ENCODE measurements at places on chromosomes 4 and X.

- no peak for DNase-seq
Observed at GRCh38 chrX:120244395-120244734, 6.2 kb upstream of the ZBTB33 start.

GRCh38 chr4:166658585-166658984, 575.7 kb downstream of the SPOCK3 start:
- no peak for DNase-seq

GRCh38 chrX:112668476-112669409, 11.0 kb downstream of the LHFPL1 start:
- DNase-seq: no peak

DNA sequence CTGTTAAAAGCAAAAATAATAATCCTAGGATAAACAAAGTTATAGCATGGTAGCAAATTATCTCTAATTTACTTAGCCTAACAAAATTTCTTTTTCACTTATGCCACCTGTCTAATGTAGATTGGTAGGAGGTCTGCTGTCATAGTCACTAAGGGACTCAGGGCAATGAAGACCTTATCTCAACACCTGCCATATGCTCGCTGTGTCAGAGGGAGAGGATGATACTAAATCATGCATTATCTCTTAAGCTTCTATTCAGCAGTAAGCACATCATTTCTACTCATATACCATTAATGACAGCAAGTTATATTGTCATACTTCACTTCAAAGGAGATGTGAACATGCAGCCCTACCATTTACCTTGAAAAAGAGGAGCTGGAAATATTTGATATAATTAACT, 44.1 kb downstream of the AFM start:
- DNase-seq: no peak

- DNase-seq: no peak
Observed at GRCh38 chr4:24884902-24885301, 27.9 kb downstream of the CCDC149 start.

- DNase-seq: no peak
Observed at GRCh38 chrX:128616933-128617332, 564.7 kb upstream of the ACTRT1 start.

DNA sequence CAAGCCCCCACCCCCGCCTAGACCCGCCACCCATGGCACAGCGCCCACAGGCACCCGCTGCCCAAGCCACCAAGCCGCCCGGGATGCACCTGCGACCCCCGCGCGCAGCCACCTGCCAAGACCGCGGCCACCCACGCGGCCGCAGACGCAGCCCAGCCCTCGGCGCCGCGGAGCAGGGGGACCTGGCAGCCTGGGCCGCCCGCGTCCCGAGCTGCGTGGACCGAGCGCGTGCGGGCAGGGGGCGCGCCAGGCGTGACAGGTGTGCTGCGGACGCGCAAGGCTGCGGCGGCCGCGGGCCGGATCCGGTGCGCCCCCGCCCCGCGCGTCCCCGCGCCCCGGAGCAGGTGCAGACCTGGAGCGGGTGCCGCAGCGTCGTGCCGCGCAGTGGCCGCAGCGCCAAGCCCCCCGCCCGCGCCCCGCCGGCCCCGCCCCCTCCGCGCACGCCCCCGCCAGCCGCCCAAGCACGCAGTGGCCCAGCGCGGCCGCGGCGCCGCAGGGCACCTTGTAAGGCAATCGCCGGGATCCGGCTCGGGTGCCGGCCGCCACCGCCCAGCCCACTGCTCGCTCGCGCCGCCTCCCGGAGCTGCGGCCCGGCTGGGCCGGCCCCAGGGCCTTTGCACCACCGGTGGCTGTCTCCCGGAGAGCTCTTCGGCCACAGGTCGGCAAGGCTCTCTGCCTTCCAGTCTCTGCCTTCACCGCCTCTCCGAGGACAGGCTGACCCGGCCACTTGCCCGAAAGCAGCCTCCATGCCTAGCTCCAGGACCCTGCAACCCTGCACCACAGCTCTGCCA, at the start of gene PNCK:
Gene PNCK (minus strand): TSS at position 386 of the 791 bp plus-strand sequence. CDS start 737 bp downstream, outside the sequence.
- no peak for DNase-seq

DNA sequence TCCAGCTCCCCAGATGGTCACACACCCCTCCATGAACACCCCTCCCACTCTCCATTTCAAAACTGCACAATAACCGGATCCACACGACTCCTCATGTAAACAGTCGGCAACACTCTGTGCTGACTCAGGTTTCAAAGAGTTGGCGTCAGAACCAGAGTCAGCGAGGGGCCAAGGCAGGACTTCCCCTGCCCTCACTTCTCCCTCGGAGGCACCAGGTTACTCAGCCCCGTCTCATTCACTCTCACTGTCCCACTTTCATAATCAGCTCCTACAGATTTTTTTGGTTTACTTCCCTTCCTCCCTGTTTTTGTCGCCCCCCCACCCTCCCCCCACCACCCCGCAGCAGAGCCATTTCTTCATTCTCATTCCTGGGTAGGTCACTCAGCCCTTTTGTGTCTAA, 2.7 kb upstream of the TIMP1 start:
- DNase-seq: no peak

GRCh38 chr4:85062466-85062865, 96.0 kb upstream of the WDFY3 start:
- DNase-seq: no peak

DNA sequence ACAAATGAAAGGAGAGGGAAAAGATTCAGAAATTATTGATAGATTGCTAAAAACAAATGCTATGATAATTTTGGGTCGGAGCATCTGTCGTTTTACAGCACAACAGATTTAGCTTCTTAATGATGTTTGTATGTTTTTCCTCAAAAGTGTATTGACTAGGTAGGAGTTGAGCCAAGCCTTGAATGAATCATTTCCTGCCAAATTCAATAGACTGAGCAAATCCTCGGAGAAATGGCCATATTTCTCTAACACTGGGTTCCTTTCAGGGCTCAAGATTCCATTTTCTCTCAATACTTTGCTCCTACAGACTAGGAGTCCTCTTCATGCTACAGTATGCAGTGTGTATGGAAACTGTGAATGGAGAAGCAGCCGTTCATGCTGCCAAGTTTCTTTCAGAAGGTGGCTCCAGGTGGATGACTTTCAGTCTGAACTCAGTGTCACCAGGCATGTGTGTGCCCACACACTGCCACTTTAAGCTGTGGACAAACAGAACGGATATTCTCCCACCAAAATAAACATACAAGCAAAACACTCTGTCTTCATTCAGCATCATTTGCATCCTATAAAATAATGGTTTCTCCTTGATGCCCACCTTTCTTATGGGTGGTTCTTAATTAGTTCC, 146.0 kb downstream of the TBL1X start:
- DNase-seq: no peak

- peak; percentile 29 for DNase-seq
Observed at GRCh38 chr4:40749717-40750460, at the start of gene NSUN7. TSS of gene NSUN7 (plus strand) at chr4:40749955. CDS start at chr4:40750694, 739 bp downstream.
